EH (cell line): ENCODE measurements at places on chromosomes 11 and 22.
A peak's percentile ranks its signal among the peaks of the same experiment; 100 is the strongest.

DNA sequence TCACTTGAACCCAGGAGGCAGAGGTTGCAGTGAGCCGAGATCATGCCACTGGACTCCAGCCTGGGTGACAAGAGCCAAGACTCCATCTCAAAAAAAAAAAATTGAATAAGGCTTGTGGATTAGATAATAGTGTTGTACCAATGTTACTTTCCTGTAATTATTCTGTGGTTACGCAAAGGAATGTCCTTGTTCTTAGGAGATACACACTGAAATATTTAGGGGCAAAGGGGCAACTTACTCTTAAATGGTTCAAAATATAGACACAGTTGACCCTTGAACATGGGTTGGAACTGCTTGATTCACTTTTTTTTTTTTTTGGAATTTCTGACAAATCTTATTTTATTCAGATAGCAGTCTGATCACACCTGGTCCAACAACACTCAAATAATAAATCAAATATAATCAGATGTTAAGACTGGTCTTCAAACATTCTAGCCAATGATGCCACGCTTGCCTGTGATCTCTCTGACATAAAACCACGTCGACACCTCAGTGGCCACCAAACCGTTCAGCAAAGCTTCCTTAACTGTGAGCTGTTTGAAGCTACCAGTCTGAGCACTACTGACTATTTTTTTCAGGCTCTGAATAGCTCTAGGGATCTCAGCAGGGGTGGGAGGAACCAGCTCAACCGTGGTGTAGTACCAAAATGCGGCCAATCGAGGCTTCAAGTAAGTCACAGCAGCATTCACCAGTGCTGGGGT lies 710 bp downstream of the ATP5MGL start:
- DNase-seq = peak; percentile 36

DNA sequence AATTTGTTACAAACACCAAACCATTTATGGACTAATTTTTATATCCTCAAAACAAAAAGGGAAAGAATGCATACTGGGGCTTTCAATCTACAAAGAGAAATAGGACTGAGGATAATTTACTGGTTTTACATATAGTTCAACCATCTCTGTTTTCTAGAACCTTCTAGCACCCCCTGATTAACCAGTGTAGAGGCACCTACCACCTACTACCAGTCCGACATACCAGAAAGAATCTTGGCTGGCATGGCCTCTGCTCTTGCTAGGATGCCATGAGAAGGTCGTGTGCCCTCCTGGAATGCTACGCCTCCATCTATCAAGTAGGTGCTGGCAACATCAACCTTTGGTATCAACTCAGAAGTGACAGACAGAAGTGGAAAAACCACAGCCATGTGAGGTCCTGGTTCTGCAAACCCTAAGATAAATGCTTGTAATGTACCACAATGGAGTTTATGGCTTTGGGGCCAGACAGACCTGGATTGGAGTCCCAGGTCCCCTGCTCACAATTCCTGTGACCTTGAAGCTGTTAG lies 28.2 kb downstream of the MYH9 start:
- DNase-seq = no peak

DNA sequence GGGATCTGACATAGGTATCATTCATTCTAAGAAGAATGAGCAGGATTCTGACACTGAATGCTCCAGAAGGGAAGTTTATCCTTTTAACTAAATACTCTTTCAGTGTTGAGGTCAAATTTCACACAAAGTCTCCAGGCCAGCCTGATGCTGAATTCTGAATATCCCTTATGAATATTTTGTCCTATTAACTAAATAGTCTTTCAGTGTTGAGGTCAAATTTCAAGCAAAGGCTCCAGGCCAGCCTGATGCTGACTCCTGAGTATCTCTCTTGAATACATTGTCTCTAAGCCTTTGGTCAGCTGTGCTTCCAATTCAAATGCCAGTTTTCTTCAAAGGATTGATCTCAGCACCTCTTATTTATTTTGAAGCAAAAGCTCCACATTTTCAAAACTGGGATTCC lies 676.8 kb downstream of the NTM start:
- no peak for DNase-seq

GRCh38 chr11:111097191-111097590 lies 148.3 kb upstream of the POU2AF2 start:
- DNase-seq = peak; percentile 74

GRCh38 chr11:108624196-108624925 lies 30.8 kb upstream of the EXPH5 start:
- DNase-seq = no peak

- DNase-seq = no peak
These were observed 15.7 kb upstream of the CDKN1C start for GRCh38 chr11:2901196-2901796.

DNA sequence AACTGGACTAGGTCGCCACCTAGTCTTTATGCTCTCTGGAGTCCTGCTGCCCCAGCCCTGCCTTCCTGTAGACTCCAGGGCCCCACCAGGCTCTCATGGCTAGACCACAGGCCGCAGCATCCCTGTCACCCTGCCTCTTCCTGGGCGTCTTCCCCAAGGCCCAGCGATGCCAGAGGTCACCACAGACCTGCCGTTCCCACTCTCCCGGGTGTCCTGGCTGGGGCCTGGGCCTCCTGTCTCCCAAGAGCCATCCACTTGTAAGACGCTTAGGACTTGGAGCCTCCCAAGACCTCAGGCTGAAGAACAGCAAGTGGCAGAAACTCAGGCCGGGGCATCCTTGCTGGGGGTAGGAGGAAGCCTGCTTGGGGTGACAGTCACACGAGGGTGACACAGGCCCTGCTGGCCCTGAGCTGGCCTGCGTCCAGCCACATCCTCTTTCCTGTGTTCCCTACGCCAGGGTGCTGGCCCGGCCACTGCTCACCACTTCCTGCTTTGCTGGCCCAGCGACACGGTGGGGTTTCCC lies 2.0 kb upstream of the TCIRG1 start:
- no peak for DNase-seq

DNA sequence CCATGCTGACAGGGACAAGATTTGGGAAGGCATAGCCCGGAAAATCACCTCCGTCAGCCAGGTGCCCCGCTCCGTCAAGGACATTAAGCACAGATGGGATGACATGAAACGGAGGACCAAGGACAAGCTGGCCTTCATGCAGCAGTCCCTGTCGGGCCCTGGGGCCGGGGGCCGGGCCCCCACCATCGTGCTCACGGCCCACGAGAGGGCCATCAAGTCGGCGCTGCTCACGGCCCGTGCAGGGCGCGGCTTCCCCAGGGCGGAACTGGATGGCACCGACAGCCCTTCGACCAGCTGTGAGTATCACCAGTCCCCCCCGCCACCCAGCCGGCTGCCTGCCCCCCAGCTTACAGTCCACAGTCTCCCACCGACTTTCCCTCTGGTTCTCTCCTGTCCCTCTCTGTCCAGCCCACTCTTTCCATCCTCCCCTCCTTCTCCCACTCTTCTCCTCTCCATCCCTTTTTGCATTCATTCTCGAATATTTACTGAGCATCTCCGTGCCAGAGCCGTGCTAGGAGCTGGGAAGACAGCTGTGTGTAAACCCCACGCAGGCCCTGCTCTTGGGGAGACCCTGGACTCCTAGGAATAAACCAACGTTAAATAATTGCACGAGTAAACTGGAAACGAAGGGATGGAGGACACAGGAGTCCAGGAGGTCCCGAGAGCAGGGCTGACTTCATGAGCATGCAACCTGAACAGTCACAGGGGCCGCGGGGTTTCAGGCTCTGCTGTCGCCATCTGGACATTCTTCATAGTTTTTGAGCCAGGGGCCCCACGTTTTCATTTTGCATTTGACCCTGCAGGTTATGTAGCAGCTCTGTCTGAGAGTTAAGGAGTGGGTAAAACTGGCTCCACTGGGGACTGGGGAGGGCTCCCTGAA lies 62.8 kb downstream of the PRDM11 start:
- DNase-seq = no peak

DNA sequence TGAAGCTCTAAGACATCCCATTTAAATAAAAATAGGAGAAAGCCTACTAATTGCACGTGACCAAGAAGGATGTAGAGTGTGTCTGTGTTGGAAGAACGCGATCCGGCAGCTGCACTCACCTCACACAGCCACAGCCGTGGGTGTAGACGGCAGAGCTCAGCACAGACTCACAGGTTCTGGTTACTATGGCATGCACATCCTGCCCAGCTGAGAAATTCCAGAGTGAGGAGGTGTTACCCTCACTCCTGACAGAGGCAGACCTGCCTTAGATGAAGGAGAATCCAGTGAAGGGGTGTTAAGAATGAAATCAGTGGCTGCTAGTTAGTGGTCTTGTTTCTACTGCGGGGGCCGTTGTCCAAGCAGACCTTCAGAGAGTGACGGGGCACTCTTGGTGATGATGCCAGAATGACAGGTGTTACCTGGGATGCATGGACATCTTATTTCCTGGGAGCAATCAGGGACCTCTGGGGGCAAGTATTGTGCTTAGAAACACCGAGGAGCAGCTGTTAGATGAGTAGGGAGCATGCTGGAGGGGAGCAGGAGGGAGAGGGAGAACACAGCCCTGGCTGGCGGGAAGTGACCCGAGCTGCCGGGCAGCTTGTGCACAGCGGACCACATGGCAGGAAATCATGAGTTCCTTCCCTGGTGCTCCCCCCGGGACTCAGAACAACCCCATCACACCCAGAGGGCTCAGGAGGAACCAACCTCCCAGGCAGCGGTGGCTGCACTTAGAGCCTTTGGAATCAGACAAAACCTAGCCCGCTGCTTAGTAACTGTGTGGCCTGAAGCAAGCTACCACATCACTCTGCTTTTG lies 12.3 kb downstream of the KCNJ5 start:
- peak; percentile 23 for DNase-seq

GRCh38 chr11:1541474-1542204 lies 30.4 kb downstream of the DUSP8 start:
- DNase-seq = no peak

GRCh38 chr11:116870054-116870453 lies 32.6 kb upstream of the APOA1 start:
- DNase-seq = no peak

DNA sequence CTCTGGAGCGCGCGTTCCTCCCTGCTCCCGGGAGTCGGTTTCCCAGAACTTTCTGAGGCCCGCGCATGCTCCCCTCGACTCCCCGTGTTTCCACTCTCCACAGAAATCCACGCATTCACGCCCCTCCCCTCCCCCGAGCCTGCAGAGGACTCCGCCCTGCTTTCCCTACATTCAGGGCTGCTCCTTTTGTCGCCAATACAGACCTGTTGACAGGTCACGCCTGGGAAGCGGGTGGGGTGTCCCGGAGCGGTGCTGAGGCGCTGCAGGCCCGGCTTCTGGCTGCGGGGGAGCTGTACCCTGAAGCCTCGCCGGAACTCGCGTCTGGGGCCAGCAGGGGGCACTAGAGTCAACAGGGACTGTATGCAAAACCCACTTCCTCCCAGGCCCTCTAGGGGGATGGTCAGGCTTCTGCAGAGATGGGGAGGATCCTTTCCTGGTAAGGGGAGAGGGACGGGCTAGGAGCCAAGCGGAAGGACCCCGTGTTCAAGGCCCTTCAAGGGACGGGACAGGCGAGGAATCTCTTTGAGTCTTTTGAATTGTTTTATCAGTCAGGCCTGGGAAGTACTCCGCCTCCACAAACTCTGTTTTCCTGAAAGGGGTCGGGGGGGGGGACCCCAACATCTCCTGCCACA lies at the start of gene PRAME:
TSS of gene PRAME (minus strand) at position 294 of the 632 bp plus-strand sequence. CDS start 2,433 bp downstream, outside the sequence.
- DNase-seq = peak; percentile 29

DNA sequence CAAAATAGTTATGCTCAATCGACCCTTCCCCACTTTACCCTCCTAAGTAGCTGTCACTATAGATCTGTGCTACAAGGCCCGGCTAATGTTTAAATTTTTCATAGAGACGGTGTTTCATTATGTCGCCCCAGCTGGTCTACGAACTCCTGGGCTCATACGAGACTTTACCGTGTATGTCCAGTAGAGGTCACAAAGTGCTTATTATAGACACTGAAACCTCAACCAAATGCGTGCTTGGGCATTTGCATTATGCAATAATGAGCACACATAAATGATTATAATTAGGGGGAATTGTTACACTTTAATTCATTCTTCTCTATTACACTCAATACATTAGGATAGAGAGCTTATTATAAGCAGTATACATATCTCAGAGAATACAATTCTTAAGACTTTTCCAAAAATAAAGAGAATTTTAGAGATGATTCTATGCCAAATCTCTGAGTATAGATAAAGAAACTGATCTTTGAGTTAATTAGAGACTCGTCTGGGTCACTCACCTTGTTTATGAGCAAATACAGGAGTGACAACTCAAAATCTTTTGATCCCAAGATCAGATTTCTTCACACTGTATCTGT lies 12.5 kb upstream of the MRPL16 start:
- DNase-seq = peak; percentile 62

GRCh38 chr11:13284776-13285588 lies 7.4 kb downstream of the BMAL1 start:
- no peak for DNase-seq

GRCh38 chr11:8776209-8776608 lies 93.6 kb downstream of the RPL27A start:
- no peak for DNase-seq

- DNase-seq = no peak
These were observed 1.4 kb upstream of the PEX16 start for GRCh38 chr11:45918962-45919675.

DNA sequence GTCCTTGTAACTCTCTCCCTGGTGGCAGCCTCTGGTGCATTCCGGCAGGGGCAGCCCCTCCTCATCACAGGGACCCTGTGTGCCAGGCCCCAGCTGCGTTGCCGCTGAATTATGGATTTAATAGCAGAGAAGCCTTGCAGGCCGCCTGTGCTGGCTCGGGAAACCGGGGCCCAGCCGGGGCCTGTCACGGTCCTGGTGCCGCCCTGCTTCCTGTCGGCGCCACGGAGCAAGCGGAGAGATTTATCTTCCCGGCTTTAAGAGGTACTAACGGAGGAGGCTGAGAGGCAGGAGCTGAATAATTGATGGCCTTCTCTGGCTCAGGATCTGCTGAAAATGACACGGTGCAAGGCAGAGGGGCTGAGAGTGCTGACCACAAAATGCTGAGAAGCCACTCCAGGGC lies 54.0 kb upstream of the CCDC188 start:
- no peak for DNase-seq

DNA sequence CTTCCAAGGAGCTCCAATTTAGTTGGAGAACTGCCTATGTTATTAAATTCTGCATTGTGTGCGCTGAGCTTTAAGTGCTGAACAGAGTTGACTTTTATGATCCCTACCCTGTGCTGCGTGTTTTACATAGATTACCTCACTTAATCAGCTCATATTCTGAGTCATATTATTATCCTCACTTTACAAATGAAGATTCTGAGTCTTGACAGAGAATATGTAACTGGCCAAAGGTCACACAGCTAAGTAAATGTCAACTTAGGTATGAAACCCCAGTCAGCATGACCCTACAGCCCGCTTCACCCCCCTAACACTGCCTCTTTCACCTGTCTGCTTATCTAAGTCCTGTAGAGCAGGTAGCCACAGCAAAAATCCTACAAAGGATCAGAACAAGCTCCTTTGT lies 19.8 kb upstream of the TMPRSS5 start:
- DNase-seq = no peak

- DNase-seq = no peak
These were observed 98.7 kb downstream of the WNT7B start for GRCh38 chr22:45878051-45878781.

GRCh38 chr11:107648242-107648641 lies 57.3 kb downstream of the ELMOD1 start:
- no peak for DNase-seq
